ENCODE measurements at places on chromosomes 12 and 14.

DNA sequence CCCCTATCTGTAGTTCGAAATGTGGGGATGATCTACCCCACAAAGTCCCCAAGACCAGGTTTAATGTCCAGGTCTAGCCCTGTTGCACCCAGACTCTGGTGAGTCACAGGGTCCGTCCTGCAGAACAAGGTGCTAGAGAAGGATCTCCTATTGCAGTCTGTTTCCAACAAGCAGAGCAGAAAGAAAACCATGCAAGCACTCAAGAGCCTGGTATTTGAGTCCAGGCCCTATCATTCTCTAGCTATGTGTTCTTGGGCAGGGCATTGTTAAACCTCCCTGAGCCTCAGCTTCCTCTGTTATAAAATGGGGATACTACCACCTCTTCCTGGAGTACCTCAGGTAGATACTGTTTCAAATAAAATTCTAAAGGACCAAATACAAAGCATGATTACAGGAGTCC lies 24.4 kb downstream of the MAP3K9 start:
- DNase-seq = no peak

DNA sequence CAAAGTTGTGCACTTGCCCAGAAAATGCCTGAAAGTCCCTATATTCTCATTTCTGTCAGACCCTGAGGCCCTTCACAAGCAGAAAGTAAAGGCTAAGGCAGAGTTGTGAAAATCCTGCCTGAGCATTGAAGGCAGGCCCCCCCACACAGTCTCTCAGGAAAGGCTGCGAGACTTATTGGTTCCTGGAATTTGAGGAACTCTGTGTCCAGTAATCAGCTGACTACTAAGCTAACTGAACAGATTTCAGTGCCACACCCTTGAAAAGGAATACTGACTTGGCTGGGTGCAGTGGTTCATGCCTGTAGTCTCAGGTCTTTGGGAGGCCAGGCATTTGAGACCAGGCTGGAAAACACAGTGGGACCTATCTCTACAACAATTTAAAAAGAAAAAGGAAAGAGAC lies 21.1 kb upstream of the PPP2R5E start:
- no peak for DNase-seq

GRCh38 chr12:48954841-48955501 lies 2.3 kb downstream of the ARF3 start:
- no peak for DNase-seq

DNA sequence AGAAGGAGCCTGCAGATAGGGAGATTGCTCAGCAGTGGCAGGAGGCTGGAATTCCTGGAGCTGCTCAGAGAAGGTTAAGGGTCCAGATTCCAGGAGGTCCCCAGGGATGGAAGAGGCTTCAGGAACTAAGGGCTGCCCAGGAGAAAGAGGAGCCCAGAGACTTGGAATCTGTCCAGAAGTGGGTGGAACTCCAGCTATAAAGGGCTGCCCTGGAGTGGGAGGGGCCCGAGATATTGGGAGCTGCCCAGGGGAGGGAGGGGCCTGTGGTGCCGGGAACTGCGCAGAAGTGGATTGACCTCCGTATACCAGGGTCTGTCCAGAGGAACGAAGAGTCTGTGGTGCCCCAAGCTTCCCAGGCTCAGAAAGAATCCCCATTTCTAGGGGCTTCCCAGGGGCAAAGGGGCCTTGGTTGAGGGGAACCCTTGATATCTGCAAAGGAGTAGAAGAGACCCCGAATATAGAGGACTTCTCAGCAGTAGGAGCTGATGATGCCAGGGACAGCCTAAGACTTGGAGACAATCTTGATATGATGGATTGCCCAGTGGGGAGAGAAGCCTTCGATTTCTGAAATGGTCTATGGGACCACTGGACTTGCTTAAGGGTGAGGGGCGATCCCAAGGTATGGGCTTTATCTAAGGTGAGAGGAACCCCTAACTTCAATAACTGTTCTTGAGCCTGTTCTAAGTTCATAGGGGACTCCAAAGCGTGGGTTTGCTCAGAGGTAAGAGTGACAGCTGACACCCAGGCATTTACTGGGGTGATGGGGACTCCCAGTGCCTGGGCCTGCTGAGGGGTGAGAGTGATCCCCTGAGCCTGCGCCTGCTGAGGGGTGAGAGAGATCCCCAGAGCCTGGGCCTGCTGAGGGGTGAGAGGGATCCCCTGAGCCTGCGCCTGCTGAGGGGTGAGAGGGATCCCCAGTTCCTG lies 45.0 kb downstream of the FAM186A start:
- no peak for DNase-seq

DNA sequence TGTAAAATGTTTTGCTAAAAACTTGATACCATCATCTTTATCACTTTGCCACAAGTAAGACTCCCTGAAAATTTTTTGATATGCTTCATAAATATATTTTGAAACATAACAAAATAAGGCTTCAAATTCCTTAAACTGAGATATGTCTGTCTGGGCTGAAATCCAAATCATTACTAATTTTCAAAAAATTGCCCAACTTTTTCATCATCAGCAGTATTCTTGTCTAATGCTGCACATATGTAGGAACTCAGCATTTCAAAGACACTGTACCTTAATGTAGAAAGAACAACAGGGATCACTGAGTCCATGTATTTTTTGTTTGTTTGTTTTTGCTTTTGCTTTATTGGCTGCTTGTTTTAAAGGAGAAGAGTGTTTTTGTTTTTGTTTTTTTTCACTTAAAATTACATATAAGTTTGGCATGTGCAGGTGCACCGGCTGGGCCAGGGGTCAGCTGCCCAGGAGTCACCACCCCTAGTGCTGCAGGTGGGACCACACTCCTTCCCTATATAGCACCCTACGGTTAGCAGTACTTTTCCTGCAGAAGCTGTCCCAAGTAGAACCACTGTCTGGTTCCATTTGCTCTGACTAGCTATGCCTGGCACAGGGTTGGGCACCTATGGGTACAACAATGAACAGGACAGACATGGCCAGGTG lies 231.2 kb downstream of the PIK3C2G start:
- DNase-seq = no peak

- no peak for DNase-seq
Observed at GRCh38 chr12:123931686-123932321, 40.8 kb downstream of the CCDC92 start.

- no peak for DNase-seq
Observed at GRCh38 chr14:33467971-33468370, 482.9 kb downstream of the EGLN3 start.

DNA sequence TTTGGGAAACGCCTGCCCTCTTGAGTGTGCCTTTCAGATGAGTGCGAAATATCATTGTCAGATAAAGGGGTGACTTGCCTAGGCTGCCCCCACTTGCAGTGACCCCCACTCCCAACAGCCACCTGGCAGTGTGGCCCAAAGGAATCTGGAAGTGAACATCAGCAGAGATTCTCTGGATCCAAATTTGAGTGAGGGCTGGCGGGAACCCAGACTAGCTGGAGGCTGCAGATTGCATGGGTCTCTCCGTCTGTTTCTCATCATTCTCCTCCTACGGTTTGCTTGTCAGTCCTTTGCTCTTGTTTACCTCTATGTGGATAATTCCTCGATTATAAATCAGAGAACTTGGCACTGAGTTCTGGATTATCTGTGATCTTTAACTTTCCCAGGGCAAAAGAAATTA lies 280.8 kb downstream of the ZFP36L1 start:
- no peak for DNase-seq

DNA sequence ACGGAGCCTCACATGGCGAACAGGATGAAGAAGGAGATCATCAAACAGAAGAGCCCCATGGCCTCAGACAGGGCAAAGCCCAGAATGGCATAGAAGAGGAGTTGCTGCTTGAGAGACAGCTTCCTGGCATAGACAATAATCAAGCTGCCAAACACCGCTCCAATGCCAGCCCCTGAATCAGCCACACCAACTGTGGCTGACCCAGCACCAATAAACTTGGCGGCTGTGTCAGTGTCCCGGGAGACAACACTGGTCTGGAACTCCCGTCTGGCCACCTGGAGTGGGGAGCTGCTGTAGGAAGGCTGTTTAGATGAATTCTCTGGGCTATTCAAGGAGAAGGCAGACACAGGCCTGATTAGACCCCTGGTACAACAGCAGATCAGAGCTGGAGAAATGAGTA lies 100.1 kb downstream of the HEATR5A start:
- DNase-seq = no peak

DNA sequence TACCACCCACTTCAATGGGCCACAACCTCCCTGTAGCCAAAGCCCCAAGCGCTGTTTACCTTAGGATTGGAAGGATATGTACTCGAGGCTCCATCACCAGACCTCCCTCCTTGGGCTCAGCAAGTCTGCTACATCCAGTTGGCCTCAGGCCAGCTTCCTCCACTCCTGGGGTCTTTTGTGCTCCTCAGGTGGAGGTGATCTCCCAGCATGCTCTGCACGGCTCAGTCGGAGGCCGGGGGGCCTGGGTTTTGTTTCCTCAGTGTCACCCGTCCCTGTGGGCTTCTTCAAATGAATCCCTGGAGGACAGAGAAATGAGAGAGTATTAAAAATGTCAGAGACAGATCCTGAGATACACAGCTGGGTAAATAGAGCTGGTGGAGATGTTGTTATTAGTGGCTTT lies 723.1 kb upstream of the TBX3 start:
- no peak for DNase-seq

- DNase-seq = no peak
Observed at GRCh38 chr14:96424109-96424989, 32.4 kb downstream of the AK7 start.

DNA sequence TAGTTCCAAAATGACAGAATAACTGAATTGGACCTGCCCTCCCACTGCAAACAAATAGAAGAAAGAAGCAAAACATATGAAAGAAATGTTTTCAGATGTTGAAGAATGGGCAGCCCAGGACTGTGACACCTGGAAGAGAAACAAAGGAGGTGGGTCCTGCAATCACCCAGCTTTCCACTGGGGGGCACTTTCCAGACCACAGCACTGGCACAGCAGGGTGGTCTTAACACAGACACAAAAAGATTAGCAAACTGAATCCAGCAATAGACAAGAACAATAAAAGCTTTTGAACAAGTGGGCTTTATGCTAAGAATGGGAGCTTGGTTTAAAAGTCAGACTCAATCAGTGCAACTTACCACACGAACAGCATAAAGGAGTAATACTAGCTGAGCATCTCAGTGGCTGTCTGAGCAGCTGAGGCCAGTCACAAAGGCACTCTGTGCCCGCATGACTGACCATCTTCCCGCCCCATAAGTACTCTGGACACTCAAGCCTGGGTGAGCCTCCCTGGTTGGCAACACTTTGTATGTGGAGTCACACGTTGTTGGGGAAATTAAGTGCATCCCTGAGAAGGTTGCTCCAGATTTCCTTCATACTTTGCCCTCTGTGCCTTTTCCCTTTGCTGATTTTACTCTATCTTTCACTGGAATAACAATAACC lies 27.7 kb downstream of the JKAMP start:
- no peak for DNase-seq

- no peak for DNase-seq
Observed at GRCh38 chr12:66144791-66145754, 14.5 kb upstream of the LLPH start.

GRCh38 chr12:118271770-118272417 lies 100.8 kb downstream of the TAOK3 start:
- DNase-seq = no peak

- DNase-seq = no peak
Observed at GRCh38 chr12:25598956-25599355, 45.9 kb upstream of the LMNTD1 start.

DNA sequence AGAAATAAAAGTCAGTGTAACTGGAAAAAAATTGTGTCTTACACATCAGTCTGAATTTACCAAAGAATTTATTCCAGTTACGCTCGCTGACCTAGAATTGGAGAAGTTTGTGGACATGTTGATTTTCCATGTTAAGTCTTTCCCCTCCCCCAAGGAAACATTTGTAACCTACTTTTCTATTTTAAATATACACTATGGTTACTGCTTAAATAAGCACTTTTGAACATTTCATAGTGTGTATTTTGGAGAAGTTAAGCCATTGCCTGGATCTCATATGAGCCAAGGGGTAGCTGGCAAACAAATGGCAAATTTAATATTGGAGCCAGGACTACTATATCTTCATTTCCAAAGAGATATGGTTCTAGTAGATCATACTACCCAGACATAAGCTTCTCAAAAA lies 42.9 kb upstream of the NT5DC3 start:
- DNase-seq = no peak

DNA sequence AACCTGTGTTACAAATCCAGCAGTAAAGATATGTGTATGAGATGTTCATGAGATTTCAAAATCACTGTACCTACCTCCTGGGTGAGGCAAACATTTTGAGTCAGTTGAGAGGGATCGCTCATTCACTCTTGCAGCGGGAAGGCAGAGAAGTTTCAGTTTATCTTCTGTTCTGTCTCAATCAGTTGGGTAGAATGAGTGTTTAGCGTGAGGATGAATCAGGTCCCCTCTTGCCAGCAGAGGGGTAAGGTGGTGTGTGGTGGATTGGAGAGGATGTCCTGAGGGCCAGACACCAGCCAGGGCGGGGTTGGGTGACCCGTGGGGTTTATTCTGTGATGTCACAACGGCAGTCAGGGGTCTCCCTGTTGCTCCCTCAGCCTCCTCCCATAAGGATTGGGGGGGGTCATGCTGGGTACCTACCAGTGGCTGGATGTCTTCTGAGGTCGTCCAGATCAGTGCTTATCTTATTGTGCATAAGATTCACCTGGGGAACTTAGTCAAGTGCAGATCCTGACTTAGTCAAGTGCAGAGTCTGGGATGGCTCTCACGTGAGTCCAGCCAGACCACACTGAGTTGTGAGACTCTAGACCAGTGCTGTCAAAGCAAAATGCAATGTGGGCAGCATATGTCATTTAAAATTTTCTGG lies at the start of gene GSG1:
Gene GSG1, minus strand, starts transcription at position 277 of the 643 bp plus-strand sequence. Its CDS starts 155 bp downstream, at position 122.
- DNase-seq = no peak

- DNase-seq = no peak
Observed at GRCh38 chr12:42234970-42235369, 3.1 kb downstream of the YAF2 start.

GRCh38 chr12:112828541-112828940 lies 37.0 kb downstream of the RPH3A start:
- peak; percentile 14 for DNase-seq

DNA sequence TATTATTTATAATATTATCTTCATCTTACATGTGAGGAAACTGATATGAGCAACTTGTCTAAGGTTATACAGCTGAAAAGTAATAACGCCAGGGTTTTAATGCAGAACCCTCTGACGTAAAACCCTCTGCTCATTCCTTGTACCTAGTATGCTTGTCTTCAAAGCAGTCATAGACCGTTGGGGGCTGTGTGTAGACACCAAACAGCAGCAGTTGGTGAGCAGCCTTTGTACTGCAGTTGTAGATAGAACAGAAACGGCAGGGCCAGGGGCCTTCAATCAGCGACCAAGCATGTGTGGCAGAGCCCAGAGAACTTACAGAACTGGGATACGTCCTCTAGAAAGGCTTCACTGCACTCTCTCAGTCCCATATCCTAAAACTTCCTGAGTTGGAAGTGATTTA lies 28.1 kb downstream of the EVL start:
- DNase-seq = no peak

GRCh38 chr12:116236148-116236731 lies 41.3 kb downstream of the MED13L start:
- no peak for DNase-seq

GRCh38 chr14:102097441-102098135 lies 10.7 kb upstream of the HSP90AA1 start:
- DNase-seq = no peak
